Frontal cortex (tissue), 4 donors: ENCODE measurements at places on chromosomes 3 and 15. TPM values are rescaled to one million over a fixed set of nuclear protein-coding genes. Genes with fewer than 3 reads are reported as not detected.

GRCh38 chr15:60898896-60899295 is 330.2 kb downstream of the RORA start:
- DNase-seq = no peak

GRCh38 chr15:75307778-75308390 is 25.2 kb downstream of the GOLGA6D start:
- no peak for DNase-seq

GRCh38 chr3:54772051-54772450 is 155.8 kb downstream of the LRTM1 start:
- no peak for DNase-seq

DNA sequence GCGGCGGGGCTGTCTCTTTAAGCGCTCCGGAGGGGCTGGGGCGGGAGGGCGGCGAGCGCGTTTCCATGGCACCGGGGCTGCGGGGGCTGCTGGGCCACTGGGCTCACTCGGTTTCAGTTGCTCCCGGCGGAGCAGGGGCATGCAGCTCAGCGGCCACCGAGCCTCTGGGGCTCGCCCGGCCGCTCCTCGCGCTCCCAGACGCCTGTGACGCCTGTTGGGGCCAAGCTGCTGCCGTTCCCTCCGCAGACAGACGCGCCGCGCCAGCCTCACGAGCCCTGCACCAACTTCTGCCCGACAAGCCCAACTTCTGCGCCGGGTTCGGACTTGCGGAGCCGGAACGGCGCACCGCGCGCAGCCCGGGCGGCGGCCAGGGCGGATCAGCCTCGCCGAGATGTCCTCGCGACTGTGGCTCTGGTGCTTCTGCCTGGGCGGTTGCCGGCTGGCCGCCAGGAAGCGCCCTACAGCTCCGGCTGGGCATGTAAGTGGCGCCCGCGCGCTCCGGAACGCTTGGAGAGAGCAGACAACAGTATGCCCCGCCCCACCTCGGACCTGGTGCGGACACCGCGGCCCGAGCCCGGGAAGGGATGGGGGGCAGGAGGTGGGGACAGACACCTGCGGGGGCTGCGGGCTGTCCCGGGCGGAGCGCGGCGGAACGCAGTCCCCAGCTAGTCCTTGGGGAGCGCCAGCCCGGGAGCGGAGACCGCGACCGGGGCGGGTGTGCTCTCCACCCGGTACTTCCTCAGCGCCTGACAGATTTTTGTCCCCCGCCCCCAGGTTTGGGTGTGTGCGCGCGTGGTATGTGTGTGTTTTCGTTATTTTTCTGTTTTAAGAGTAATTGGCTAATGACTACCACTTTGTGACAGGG is 154.1 kb upstream of the GOLIM4 start:
- DNase-seq = peak; percentile 52

DNA sequence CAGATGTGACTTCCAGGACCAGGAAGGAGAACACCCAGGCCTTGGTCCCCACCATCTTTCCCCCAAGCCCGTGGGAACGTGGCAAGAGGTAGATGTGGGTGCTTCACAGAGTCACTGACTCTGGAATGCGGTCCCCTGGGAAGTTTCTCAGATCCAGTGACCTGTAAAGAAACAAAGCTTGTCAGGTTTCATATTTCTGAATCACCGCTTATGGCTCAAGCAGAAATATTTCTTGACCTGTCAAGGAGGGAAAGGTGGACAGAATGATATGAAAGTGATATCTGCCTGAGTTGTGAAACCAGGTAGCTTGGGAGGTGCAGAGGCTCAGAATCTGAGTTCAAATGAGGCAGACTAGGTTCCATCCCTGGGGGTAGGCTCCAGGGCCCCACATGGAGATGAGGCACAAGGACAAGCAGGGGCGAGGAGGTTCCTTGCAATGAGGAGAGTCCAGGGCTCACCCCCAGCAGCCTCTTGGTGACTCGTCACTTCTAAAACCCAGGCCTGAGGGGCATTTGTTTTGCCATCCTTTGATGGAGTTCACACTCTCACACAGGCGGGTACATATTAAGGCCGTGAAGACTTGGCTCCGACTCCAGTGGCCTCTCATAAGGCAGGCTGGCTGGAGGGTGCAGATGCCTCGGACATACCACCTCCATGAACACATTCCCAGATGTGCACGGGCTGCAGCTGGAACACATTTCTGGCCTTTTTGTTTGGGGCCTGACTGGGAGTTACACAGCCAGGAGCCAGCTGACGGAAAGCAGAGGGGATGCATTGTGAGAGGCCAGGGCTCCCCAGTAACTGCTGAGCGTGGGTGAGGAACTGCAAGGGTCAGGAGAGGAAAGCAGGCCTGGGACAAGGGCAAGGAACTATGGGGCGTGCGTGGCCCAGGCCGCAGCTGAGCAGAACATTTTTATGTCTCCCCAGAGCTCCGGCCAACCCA is 1.3 kb downstream of the CILP start:
- DNase-seq = no peak

DNA sequence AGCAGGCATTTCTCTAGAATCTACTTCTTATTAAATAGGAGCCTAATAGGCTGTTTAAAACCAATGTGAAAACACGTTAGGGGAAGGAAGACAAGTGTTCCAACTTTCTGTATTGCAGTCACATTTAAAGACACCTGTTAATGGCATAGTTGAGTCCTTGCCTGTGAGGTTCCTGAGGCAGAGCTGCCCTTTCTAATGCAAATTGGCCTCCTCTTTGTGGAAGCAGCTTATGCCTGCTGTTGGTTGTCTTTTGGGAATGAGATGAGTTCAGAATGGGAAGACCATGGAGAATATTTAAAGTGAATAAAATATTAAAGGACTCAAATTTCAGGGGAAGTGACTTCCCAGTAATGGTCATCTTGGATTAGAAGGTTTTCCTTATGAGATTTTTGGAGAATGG is 51.2 kb downstream of the NEK11 start:
- no peak for DNase-seq

GRCh38 chr3:67858492-67858891 is 204.1 kb upstream of the SUCLG2 start:
- DNase-seq = no peak

DNA sequence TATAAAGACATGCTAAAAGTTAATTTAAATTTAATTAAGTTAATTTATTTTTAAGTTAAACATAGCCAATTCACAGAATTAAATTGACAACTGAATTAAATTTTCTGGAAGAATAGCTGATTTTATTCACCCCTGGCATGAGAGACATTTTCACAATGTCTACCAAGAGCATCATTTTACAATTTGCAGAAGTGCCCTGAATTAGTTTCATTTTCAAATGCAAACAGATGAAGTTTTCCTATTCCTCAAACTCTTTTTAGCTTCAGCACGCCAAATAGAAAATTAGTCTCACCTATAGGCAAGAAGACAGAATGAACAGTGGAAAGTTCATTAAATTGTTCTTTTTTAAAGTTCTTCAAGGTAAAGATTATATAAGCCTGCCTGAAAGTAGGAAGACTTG is 259.3 kb downstream of the ZBBX start:
- DNase-seq = no peak

GRCh38 chr15:88385078-88385700 is 82.0 kb downstream of the MRPL46 start:
- no peak for DNase-seq

DNA sequence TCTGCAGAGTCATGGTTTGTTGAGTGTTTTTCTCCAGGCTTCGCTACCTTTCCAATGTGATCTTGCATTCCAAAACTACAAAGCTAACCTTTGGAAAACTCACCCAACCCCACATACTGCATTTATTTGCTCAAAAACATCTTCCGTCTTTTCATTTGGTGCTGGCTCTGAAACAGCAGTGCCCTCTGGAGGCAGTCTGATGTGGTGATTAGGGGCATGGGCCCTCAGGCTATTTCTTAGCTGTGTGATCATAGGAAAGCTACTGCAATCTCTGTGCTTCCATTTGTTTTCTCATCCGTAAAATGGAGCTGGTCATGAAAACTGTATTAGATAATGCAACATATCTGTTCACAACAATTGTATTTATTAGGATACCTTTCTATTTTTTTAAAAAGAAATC is 47.0 kb downstream of the MTHFS start:
- DNase-seq = no peak

DNA sequence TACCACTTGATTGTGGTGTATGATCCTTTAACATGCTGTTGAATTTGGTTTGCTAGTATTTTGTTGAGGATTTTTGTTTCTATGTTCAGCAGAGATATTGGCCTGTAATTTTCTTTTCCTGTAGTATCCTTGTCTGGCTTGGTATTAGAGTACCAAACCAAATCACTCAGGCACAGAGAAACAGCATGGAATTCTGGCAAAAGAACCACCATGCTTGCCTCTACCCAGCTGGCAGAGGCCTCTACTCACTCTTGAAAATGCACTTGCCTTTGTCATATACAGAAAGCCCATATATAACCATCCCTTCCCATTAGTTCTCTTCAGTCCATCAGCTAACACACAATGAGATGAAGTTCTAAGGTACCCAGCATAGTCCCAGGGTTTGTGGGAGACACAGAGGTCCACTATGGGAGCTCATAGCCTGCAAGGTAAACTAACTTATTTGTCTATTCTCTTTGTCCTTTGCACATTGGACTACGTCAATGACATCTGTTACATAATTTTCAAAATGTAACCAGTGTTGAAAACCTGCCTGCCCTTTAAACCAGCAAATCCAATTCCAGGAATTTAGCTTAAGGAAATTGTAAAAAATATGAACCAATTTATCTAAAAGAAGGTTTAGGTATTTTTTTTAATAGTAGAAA is 82.1 kb upstream of the POMGNT2 start:
- no peak for DNase-seq

SLC24A5 gene
- total RNA-seq = 0.41 TPM

UTS2B gene
- total RNA-seq = 0.41 TPM

KCNAB1 gene
- 31.4 TPM for total RNA-seq

SLC2A2 gene
- not detected for total RNA-seq
